CD4-positive, alpha-beta T cell treated with Interleukin-4 for 1 hour (primary cell): ENCODE measurements at places on chromosomes 4 and X.
A peak's percentile ranks its signal among the peaks of the same experiment; 100 is the strongest.

GRCh38 chr4:1855333-1856070 lies 454 bp downstream of the LETM1 start:
- DNase-seq = no peak

DNA sequence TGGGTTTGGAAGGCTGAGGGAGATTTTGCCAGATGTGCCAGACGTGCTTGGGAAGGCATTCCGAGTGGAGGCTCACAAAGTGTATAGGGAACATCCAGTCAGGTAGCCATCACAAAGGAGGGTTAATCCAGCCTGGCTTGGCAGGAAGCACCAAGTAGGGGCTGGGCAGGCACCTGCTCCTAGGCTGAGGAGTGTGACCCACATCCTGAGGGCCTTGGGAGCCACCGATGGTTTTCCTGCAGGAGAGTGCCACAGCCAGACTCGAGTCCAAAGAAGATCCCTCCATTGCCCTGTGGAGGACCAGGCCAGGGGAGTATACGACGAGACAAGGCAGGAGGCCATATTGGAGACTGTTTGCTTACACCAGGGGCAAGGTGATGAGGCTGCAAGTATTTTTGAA lies 47.2 kb downstream of the PNMA5 start:
- no peak for DNase-seq

DNA sequence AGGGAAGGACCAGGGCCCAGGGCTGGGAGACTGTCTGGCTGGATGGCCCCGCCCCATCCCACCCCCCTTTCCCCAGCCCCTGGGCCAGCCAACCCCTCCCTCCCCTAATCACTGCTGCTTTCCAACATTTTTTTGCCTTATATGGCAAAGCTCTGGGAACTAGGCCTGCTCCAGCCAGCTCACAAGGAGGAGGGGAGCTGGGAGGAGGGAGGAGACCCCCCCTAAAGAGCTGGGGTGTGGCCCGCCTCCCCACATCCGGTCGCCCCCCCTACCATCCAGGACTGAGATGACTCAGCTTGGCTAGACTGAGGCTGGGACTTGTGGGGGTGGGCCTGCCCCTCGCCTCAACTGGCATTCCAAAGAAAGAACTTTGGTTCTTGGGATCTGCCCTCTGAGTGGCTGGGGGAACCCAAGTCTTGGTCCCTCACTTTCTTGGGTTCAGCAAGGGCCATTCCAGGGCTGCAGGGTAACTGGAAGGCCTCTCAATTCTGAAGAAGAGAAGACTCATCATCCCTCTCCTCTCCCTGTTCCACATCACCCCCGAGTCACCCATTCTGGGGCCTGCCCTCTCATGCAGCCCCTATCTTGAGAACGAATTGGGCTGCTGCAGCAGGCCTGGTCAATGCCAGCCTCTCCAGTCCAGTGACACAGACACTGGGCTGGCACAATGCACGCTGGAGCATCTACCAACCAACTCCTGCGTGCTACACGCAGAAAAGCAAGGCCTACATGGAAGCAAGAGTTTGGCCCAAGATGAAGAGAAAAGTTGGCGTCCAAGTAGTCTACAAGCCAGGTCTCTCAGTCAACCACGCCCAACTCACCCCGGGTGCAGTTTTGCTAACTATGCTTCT lies 4.8 kb downstream of the FLNA start:
- peak; percentile 81 for DNase-seq

DNA sequence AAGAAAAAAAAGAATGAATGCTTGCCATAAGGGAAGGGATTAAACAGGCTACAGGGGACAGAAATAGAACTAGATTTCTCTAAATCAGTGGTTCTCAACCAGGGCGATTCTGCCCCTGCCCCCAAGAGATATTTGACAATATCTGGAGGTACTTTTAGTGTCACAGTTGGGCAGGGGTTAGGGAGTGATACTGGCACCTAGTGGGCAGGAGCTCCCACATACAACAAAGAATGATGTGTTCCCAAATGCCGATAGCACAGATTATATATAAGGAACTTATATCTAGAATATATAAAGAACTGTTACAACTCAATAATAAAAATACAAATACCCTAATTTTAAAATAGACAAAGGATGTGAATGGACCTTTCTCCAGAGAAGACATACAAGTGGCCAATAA lies 14.7 kb downstream of the S100G start:
- no peak for DNase-seq

DNA sequence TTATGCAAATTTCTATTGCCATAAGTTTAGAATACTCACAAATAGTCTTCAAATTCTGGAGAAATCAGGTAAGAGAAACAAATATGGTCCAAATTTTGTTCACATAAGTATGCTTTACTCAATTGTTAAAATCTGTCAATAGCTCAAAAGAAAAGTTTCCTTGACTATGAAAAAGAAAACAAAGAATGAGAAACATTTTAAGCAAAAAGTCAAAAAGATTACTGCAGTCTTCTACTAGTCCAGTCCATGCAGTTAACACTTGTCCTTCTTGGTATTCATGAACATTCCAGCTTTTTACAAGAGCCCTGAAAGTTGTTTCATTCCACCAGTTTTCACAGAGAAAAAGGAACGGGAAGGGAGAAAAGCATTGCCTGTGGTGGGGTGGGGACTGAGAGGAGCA lies 54.7 kb upstream of the ZXDA start:
- no peak for DNase-seq

GRCh38 chr4:85611661-85612060 lies 136.7 kb downstream of the ARHGAP24 start:
- no peak for DNase-seq

- no peak for DNase-seq
Observed at GRCh38 chr4:177986236-177986635, 544.0 kb upstream of the AGA start.

DNA sequence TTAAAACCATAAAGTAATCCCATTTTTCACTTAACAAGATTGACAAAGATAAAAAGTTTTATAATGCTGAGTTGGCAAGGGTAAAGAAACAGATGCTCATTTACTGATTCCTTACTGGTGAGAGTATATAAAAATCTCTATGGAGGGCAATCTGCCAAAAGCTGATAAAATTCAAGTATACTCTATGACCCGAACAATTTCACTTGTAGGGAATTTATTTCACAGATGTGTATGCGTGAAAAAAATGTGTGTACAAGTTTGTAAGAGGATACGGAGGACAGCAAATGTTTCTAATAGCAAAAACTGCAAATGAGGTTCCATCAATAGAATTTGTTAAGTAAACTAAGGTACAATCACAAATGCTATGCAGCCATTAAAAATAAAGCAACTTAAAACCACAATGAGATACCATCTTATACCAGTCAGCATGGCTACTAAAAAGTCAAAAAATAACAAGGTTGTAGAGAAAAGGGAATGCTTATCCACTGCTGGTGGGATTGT lies 23.4 kb downstream of the DHX15 start:
- no peak for DNase-seq

DNA sequence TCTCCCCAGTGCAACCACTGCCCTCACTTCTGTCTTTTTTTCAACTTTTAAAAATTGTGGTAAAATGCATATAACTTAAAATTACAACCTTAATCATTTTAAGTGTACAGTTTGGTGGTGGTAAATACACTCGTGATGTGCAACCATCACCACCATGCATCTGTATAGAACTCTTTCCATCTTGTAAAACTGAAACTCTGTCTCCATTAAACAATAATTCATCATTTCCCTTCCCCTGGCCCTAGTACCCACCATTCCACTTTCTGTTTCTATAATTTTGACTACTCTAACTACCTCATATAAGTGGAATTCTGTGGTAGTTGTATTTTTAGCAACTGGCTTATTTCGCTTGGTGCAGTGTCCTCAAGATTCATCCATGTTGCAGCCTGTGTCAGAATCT lies 6.8 kb upstream of the CTBP1 start:
- DNase-seq = no peak

GRCh38 chr4:182576601-182577289 lies 333.5 kb downstream of the TENM3 start:
- no peak for DNase-seq

DNA sequence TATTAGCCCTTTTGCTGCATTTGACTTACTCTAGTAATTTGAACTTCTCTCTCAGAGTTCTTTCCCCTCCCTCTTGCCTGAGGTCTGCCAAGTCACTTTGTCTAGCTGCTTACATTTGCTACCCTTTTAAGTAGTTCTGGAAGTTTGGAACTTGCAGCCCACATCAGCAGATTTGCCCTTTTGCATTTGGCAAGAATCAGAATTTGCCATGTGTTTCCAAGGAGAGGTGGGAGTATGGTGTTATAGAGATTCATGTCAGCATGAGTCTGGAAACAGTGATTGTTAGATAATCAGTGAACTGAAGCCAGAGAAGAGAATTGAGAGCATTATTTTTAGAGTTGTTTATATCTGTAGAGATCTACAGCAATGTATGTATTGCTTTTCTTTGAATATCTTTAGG lies 52.1 kb downstream of the KLHL34 start:
- DNase-seq = no peak

DNA sequence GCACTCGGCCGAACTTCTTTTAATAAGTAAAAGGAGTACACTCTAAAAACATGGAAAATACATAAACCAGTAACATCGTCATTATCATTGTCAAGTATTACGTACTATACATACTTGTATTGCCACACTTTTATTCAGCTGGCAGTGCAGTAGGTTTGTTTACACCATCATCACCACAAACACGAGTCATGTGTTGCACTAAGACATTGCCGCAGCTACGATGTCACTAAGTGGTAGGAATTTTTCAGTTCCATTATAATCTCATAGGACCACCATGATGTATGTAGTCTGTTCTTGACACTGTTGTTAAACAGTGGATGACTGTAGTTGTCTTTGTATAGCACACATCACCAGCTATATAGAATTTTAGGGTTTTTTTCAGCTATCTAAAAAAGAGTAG lies 48.0 kb upstream of the TMEM131L start:
- DNase-seq = no peak
